A172 (cell line): ENCODE measurements at places on chromosomes 3 and 15. TPM values are rescaled to one million over a fixed set of nuclear protein-coding genes. Genes with fewer than 3 reads are reported as not detected.

DNA sequence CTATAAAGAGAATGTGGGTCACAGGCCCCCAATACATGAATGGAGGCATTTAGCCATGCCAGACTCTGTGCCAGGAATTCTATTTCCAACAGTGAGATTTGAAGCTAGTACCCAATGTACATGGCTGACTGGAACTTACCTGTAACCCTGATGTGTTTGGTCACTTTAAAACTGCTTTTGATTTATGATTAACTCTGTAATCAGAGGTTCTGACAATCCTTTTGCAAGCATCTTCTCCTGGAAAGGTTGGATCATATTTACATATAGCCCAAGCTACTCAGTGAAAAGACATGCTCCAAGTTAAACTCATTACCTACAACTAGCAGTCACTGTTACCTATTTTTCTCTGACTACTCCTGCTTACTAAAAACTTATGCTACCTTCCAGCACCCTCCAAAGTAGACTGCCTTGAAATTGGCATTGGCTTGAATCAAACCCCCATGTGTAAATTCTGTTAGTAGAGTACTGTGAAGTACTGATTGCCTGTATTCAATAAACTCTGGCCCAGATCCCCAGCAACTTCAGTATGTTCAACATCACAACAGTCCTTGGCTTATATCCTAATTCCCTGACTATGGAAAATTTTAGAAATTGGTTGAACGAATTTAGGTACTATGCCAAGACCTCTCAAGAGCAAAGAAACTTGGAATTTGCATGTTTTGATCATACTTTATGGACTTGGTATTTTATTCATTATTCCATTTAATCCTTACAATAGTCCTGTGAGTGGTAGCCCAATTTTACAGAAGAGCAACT lies 665.6 kb upstream of the NECTIN3 start:
- DNase-seq = no peak

The ZBBX gene
- total RNA-seq = 0.67 and 3.1 TPM in 2 replicates

The RYR3 gene
- not detected in 2 replicates for total RNA-seq

- DNase-seq = no peak
These were observed 14.5 kb upstream of the ISLR start for GRCh38 chr15:74158855-74159650.

DNA sequence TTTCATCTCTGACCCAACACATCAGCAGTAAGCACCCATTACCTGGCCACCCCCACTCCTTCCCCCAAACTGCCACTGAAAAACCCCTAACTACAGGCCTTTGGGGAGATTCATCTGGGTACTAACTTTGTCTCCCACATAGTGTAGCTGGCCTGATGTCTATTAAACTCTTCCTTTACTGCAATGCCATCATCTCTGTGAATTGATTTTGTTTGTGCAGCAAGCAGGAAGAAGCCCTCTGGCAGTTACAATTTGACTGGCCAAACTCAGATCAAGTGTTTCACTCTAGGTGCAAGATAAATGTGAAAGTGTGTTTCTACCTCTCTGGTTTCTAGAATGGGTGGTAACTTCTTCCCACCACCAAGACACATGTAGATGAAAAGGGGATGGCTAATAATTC lies 26.7 kb upstream of the OR5K4 start:
- DNase-seq = no peak

DNA sequence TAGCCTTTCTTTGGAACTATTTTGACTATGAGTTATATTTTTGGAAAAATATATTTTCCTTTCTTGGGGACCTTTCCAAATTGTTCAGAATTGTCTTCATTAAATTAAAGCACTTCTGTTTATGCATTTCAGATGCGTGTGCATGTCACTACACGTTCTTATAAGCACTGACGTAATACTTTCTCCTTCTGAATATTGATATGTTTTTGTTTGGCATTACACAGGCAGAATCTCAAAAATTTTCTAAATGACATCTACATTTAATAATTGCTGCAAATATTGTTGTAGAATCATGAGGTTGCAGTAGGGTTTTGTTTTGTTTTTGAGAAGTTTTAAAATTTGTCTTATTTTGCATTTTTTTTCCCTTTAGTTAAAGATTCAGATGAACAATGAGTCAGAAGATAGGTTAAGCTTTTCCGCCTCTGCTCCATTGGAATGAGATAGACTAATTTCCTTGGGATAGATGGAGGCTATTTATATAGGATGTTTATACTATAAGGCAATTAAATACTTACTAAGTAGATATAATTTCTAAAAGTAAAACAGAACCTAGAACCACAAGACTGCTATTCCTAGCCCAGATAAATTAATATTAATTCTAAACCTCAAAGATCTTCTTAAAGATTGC lies 110.8 kb downstream of the MBNL1 start:
- no peak for DNase-seq

DNA sequence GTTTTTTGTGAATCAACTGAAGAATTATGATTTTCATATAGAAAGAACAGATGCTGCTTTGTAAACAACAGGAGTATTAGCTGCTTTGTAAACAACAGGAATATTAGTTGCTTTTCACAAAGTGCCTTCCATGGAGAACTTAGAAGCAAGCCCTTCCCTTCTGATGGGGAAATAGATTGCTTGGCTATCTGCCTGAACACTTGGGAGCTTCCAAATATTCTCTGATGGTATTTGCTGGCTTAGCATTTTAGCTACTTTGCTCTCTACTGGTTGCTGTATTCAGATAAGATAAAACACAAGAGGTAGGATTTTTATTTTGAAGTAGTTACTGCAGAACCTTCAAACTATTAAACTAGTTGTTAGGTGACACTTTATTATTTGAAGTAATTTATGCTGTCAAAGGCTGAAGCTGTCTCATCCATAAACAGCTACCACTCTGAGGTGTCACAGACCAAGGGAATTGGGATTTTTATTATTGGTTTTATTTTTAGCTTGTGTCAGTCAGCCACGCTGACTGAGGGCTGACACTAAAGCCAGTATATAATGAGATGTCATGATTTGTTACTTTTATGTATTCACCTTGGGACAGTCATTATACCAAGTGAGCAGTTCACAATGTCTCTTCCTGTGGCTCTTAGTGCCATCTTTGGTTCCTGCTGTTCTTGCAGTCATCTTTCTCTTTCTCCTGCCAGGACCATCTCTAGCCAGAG lies 50.0 kb downstream of the ZIC1 start:
- DNase-seq = no peak

- DNase-seq = no peak
These were observed 78.6 kb downstream of the RNF13 start for GRCh38 chr3:149891621-149892020.

- peak; percentile 91 for DNase-seq
These were observed 183.1 kb downstream of the CHST2 start for GRCh38 chr3:143302638-143303171.

GRCh38 chr3:41436983-41437382 lies 237.7 kb downstream of the CTNNB1 start:
- no peak for DNase-seq

GRCh38 chr15:25609371-25609770 lies 170.5 kb upstream of the UBE3A start:
- DNase-seq = no peak

DNA sequence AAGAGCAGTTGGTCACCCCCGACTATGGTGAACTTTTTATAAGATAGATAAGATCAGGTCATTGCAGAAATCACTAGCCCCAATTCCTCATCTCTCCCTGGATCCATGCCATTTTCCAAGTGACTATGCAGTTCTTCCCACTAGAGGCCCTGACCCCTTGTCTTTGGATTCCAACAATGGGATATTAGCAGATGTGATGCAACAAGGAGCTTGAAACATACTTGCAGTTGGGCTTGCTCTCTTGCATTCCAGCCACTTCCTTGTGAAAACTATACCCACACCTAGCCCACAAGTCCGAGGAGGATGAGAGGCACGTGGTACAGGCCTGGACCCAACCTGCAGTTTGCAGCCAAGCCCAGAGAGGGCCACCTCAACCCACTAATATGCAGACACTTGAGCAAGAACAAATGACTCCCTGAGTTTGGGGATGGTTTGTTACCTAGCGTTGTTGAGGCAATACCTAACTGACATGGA lies 60.6 kb downstream of the SUCLG2 start:
- DNase-seq = no peak

The TICRR gene
- 6.4 and 7.0 TPM in 2 replicates for total RNA-seq

The FMN1 gene
- 0.36 and 0.95 TPM in 2 replicates for total RNA-seq

- no peak for DNase-seq
These were observed 123.8 kb upstream of the C15orf61 start for GRCh38 chr15:67397139-67397538.

DNA sequence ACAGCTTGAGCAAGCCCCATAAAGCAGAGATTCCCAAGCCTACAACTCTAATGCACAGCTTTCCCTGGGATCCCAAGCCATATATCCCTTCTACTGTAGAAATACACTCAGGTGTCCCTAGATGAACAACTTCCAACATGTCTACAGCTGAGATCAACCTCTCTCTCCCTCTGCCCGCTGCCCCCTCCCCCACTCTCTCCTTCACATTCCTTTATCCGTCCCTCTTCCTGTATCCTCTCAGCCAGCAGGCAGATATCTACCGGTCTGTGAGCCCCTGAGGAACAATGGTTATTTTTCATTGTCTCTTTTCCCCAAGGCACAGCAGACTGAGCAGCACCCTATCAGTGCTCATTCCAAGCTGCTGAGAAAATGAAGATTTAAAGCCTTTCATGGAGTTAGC lies 138.6 kb downstream of the SUCLG2 start:
- DNase-seq = no peak

DNA sequence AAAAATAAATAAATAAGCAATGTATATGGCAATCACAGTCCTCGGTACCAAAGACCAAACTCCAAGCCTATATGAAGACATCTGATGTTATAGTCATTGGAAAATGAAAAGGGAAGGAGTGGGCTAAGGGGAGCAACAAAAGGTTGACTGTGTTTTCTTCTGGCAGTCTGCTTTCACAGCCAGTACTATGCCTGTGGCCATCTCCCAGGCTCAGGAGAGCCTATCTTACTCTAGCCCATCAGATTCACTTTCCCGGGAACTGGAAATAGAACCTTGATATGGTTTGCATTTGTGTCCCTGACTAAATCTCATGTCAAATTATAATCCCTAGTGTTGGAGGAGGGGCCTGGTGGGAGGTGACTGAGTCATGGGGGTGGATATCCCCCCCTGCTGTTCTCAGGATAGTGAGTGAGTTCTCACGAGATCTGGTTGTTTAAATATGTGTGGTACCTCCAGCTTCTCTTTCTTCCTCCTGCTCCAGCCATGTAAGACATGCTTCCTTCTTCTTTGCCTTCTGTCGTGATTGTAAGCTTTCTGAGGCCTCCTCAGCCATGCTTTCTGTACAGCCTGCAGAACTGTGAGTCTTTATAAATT lies 105.3 kb downstream of the PLCH1 start:
- peak; percentile 10 for DNase-seq

The IGF2BP2 gene
- 29.7 and 32.8 TPM in 2 replicates for total RNA-seq

The RAB6B gene
- total RNA-seq = 0.33 and 1.3 TPM in 2 replicates

The TLR9 gene
- total RNA-seq = not detected in 2 replicates

DNA sequence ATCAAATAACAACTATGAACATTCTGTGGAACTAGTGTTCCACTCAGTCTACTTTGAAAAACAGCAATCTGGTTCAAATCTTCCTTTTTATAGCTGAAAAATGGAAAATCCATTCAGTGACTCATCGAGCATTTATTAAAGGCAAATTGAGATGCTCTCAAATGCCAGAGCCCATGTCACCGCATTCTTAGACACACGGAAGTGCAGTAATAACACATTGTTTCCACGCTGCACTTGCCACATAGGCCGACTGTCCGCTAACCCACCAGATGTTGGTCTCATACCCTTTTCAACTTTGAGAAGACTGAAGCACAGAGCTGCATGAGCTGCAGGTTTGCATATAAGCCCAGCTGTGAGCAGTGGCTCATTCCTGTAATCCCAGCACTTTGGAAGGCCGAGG lies 95.9 kb downstream of the TMEM266 start:
- DNase-seq = no peak

DNA sequence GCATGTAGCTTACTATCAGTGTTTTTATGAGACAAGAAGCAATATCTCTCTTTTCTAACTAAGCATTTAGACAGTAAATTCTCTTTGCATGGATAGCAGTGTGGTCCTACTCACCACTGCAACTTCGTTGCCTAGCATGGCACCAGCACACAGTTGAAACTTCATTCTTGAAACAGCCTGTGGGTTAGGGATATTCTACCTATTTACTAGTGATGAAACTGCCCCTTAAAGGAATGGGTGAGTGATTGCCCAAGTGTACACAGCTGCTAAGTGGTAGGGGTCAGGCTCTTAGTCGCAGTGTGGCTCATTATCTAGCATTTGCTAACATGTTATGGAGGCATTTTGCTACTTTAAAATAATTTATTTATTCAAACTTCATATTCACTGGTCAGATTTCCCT lies 78.4 kb downstream of the CHL1 start:
- DNase-seq = no peak

GRCh38 chr3:193080821-193081365 lies 160.1 kb upstream of the PLAAT1 start:
- DNase-seq = peak; percentile 3

The EXOG gene
- total RNA-seq = 10.9 and 13.6 TPM in 2 replicates

DNA sequence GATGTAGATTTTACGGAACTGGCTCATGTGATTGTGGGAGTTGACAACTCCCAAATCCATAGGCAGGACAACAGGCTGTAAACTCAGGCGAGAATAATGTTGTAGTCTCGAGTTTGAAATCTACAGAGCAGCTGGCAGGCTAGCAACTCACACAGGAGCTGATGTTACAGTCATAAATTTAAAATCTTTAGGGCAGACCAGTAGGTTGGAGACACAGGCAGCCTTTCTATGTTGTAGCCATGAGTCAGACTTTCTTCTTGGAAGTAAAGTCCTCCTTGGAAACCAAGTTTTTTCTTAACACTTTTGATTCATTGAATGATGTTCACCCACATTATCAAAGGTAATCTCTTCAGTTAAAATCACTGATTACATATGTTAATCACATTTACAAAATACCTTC lies 89.1 kb upstream of the ALCAM start:
- peak; percentile 35 for DNase-seq

DNA sequence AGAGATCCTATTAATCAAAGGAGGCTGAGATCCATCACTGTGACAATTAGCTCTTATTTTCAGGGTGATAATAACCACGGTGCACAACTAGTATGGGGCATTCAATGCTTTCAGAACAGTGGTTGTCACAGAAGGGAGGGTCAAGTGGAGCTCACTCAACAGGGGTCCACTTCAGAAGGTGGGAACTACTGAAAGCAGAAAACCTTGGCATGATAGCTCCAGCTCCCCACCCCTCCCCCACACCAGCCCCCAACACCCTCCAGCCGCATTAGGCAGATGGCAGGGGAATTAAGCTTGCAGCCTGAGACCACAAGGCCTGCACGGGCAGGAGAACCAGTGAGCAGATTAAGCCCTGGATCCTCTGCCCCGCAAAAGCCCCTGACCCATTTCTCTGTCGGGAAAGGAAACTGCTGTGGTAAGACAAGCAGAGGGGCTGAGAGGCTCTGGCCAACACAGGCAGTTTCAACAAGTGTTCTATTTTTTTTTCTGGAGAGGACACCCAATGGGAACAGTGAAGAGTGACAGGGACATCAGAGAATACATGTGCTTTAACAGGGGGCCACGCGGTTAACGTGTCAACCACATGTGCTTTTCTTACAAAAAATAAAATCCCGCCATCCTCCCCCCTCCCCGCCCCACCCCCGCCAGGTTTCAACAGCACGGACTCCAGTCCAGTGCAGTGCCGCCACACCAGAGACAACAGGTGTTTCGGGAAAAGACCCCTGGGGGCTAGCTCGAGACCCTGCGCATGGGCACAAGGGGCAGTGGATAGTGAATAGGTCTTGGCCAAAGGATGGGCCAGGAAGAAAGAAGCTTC lies 997 bp downstream of the FYCO1 start:
- DNase-seq = no peak

GRCh38 chr3:58000306-58001085 lies 7.7 kb upstream of the FLNB start:
- DNase-seq = peak; percentile 49
